ENCODE measurements at places on chromosomes 5 and 9.

GRCh38 chr9:109923471-109923760, 143.4 kb downstream of the PALM2AKAP2 start:
- DNase-seq, result no peak

- no peak for DNase-seq
Observed at GRCh38 chr5:71522151-71522550, 65.0 kb upstream of the MCCC2 start.

DNA sequence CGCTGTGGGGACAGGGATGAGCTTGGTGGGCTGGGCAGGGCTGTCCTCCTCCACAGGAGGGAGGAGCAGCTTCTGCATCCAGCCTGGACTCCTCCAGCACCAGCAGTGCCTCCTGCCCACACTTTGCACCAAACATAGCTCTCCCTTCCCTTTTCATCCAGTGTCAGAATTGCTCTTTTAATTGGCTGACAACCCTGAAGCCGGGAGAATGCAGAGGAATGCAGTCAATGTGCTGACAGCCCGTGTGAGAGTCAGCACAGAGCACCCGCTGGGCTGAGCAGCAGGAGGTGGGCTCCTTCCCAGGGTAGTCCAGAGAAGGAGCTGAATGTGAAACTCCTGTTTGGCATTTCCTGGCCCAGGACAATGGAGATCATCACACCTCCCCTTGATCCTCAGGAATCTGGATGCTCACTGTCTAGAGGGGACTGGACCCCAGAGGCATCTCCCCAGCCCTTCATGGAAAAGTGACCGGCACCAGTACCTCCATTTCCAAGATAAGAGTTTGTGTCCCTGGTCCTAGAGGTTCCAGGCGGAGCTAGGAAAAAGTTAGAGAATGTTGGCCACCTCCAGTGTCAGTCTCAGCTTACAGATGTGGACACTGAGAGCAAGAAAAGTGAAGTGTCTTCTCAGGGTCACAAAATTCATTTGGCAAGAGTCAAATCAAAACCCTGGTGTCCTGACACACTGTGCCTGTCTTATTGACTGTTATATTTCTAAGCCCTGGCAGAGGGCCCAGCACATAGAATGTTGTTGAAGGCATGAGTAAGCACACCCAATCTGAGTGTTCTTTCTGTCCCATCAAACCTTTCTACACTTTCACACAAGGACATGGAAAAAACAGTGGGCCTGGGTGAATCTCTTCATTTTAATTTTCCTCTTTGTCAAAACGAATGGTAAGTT, 202.1 kb downstream of the SNX18 start:
- no peak for DNase-seq

GRCh38 chr5:118195211-118195610, 793.1 kb downstream of the DTWD2 start:
- no peak for DNase-seq

DNA sequence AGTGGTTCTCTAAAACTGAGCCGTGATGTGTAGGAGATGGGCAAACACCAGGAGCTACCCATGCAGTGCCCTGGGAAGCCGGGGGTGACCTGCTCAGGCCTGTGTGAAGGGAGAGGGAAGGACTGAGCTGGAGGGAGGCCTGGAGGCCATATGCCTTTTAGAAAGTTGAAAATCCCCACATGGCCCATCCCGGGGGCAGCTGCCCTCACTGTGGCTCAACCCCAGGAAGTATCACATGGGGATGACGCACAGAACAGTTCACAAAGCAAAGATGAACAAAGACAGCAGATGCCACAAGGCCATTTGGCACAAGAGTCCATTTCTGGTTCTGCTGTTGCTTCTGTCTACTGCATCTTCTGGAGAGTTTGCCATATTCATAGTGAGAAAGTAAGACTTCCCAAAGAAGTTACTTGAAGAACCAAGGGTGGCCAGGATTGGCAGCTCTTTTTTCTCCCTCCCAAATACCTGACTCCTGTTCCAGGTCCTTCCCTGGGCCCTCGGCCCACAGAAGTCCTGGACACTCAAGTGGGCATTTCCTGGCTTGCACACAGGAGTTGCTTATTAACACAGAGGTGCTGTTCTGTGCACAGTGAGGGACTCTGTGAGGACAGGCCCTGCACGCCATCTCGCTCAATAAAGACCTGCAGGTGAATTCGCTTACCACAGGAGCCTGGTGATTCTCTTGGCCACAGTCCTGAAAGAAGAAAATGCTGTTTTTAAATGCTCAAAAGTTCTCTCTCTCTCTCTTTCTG, 25.1 kb downstream of the ACSL6 start:
- no peak for DNase-seq

DNA sequence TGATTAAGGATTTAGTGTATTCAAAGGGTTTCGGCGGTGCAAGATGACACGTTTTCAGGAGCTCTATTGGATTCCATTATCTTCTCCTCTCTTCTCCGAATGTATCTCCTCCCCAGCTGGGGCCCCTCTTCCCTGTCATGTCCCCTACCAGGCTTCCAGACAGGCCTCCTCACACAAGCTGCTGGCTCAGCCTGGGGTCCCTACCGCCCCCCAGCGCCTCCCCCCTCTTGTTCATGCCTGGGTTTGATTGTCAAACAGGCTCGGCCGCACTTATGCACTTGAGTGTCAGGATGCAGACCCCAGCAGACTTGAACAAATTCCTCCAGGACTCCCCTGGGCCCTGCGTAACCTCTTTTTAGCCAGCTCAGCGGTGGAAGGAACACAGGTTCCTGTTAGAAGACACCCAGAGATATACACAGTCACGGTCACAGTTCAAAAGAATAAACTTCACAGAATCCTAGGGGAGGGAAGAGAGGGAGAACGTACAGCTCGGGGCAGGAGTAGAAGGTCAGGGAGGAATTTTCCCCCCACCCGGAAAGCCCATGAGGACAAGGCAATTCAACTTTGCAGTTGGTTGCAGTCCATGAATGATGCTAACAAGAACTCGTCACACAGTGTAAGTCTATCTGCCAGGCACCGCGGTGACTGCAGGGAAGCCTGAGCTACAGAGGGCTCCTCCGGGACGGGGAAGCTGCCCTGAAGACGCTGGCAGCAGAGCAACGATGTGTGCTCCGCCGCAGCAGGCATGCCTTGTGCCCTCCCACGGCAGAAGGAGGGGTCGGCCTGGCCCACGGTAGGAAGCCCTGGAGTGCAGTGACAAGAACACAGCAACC, 560.0 kb downstream of the BNC2 start:
- no peak for DNase-seq

GRCh38 chr9:89849096-89849495, 244.3 kb downstream of the GADD45G start:
- no peak for DNase-seq

- DNase-seq, result no peak
Observed at GRCh38 chr5:57841676-57842363, 359.2 kb upstream of the ACTBL2 start.

DNA sequence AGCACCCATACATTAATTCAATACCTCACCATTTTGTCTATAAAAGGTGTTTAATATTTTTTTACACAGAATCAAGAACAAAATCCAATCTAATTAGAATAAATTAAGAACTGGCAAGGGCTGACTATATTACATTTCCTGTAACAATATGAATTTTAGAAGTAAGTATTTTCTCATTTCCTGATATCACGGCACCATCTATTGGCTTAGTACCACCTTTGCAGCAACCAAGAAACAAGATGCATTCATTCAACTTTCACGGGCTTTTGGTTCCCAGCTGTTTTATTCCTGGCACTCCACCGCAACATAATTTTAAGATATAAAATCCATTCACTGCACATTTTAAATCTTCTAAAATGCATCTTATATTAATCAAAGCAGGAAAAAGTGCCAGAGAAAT, 20.6 kb downstream of the PSMB7 start:
- DNase-seq, result no peak

GRCh38 chr5:95818181-95819147, 4.1 kb downstream of the GLRX start:
- no peak for DNase-seq

GRCh38 chr9:106307670-106308069, 555.3 kb upstream of the ZNF462 start:
- no peak for DNase-seq

GRCh38 chr5:18113721-18114120, 479.5 kb downstream of the TAF11L14 start:
- DNase-seq, result no peak

- DNase-seq, result no peak
Observed at GRCh38 chr5:64163746-64164145, 1.9 kb upstream of the RNF180 start.

- DNase-seq, result no peak
Observed at GRCh38 chr9:129070696-129071525, 10.0 kb upstream of the DOLPP1 start.

DNA sequence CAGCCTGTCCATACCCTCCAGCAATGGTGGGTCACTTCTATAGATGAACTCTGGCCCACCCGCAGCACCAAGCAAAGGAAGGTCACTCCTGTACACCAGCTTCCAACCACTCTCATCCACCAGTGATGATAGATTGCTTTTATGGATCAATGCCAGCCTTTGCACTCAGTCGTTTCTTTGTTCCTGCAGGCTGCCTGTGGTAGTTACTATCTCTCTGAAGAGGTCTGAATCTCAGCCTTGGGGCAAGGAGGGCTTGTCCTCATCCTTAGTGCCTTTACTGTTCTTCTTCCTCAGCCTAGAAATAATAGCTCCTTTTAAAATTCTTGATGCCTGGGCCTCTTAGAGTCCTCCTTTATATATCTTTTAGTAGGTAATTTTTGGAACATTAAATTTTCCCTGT, 100.8 kb downstream of the TMC1 start:
- no peak for DNase-seq

DNA sequence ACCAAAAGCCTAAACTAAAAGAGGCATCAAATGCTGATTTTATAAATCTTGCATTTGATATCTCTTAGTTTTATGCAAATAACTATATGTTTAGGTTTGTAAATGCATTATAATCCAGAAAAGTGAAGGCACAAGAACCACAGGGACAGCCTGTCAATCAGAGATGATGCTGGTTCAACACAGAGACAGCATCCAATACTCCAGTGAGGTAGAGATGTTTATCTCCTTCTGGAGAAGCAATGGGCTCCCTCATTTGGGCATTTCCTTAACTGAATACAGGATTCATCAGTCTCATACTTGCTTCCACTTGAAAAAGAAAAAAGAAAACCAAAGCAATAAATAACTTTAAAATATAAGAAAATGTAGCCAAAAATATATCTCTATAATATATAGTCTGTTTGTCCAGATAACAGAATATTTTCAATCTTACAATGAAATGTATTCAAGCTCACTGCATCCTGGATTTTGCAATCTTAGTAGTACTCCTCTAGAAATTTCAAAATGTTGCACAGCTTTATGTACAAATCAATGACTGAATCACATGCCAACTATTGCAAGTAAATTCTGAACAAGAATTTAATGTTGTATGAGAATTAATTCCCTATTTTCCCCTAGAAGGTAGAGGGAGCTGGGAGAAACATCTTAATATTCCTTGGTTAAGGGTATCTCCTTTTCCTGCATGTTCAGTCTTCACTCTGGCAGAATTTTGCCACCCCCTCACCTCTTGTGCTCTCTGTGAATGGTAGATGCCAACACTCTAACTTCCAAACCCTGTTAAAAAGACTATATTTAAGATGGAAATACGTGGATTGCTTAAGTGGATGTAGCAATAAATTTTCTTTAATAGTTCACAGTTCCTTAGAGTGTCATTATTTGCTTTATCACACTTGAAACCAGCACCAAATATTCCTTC, 191.1 kb upstream of the GAS1 start:
- no peak for DNase-seq

DNA sequence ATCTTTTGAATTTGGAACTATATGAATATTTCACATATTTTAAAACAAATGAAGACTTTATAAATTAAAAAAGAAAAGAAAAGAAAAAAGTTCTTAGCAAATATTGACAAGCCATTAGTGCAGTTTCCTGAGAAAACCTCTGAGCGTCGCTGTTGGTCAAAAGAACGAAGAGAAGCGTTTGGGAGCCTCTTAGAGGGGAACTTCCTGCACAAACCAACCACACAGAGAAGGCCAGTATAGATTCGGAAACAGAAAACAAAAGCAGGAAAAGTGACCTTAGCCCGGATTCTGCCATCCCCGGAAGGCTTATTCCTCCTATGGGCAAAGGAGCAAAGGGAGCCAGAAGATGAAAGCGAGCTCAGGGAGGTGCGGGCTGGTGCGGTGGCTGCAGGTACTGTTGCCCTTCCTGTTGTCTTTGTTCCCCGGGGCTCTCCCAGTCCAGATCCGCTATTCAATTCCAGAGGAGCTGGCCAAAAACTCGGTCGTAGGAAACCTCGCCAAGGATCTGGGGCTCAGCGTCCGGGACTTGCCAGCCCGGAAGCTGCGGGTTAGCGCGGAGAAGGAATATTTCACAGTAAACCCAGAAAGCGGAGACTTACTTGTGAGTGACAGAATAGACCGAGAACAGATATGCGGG, at the start of gene PCDHGB2:
PCDHGB2 (plus strand) TSS at position 205 of the 637 bp plus-strand sequence; CDS start at position 347, 142 bp downstream.
- DNase-seq, result no peak

- no peak for DNase-seq
Observed at GRCh38 chr5:16574789-16575721, 41.7 kb downstream of the RETREG1 start.

GRCh38 chr5:128681096-128681495, 143.1 kb upstream of the FBN2 start:
- no peak for DNase-seq

GRCh38 chr9:123447934-123448646, 92.1 kb downstream of the CRB2 start:
- no peak for DNase-seq

DNA sequence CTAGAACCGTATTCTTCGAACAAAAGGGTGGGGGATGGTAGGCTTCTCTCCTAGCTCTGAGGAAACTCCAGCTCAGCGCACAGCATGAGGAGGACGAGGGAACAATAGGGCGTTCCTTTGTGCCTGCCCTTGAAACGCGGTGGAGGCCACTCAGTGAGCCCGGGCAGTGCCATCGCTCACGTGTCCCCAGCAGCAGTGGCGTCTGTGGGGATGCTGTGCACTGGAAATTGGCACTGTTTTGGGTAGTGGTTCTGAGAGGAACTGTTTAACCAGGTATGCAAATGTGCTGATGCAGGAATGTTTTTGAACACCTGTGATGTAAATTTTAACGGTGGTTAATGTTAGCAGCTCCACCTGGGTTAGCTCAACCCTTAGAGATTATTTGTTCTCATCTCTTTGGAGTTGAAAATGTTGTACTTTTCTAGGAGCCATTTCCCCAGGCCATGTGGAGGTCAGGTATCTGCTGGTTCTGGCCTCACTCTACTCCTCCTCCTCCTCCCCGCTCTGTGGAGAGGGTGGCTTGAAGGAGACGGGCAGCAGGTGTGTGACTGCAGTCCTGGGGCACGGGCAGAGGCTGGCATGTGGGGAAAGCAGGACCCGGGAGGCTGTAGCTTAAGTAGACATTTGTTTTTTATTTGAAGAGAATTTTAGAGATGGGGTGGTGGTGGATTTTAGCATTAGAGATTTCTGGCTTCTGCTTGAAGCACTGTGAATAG, 48.3 kb downstream of the EHMT1 start:
- no peak for DNase-seq

- no peak for DNase-seq
Observed at GRCh38 chr5:136901-137300, 44.9 kb downstream of the PLEKHG4B start.

DNA sequence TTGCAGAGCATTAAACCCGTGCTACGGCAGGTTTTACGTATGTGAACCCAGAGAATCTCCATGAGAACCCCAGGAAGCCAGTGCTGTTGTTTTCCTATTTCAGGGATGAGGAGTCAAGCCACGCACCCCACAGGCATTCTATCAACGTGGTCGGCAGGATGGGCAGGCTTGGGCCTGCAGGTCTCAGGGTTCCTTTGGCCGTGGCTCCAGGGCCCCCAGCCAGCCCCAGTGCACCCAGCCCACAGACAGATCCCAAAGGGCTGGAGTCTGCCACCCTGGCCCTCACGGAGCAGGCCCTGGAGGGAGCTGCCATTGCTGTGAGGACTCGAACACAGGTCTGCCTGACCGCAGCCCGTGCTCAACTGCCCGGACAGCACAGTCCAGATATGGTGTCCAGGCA, 77.1 kb upstream of the STXBP1 start:
- DNase-seq, result no peak

All from effector memory CD4-positive, alpha-beta T cell (primary cell).